CD4-positive, alpha-beta T cell (primary cell): ENCODE measurements at places on chromosomes 2 and 18.

GRCh38 chr2:43111788-43112554, 114.4 kb downstream of the ZFP36L2 start:
- DNase-seq = no peak

GRCh38 chr2:24576617-24577016, 85.6 kb downstream of the NCOA1 start:
- DNase-seq = no peak

DNA sequence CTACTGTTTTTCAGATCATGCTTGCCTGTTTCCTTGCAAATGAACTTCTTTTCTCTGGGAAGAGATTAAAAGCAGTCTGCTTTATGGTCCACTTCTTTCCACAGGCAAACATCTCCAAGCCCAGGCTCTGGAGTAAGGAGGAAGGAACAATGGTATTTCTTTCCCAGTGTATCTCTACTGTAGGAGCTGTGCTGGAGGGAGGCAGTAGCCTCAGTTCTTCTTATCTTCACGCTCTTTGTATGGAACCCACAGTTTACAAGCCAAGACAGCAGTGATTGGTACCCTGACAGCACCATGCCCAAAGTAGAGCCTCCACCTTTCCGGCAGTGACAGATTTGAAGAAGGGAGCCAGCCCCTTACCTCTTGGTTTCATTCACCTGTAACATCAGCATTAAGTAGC, 35.2 kb downstream of the SPOPL start:
- DNase-seq = no peak

DNA sequence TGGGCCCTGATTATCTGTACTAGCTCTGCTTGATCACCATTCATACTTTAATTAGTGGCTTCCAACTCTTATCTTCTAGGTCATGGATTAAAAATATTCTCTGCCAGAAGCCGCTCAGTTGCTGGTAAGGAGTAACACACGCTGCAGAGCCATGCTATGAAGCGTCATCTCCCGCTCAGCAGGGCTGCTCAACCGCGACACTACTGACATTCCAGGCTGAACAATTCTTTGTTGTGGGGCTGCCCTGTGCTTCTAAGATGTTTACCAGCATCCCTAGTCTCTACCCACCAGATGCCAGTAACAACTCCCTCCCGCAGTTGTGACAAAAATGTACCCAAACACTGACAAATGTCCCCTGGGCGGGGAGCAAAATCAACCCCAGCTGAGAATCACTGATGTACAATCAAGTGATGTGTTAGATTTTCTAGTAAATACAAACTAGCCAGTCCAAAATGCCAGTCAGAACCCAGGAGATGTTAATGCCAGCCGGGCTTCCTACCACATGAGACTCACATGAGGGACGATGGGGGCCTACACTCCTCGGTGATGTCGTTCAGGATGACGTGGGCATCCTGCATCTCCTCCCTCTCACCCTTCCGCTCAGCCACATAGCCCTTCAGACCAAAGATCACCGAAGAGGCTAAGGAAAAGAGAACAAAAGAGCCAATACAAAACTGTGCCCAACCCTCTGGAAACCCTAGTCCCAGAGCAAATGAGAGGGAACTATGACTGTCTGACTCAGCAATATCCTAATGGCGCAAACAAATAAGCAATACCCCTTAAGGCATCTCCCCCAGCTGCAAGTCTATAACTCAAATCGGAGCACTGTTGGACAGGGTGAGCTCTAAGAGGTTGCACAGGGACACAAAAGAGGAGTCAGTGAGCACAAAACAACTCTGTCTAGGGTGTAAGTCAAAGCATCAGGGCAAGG, 15.6 kb downstream of the ILKAP start:
- no peak for DNase-seq

- DNase-seq = no peak
Measured at GRCh38 chr18:3345452-3345851, 83.5 kb downstream of the MYL12B start.

DNA sequence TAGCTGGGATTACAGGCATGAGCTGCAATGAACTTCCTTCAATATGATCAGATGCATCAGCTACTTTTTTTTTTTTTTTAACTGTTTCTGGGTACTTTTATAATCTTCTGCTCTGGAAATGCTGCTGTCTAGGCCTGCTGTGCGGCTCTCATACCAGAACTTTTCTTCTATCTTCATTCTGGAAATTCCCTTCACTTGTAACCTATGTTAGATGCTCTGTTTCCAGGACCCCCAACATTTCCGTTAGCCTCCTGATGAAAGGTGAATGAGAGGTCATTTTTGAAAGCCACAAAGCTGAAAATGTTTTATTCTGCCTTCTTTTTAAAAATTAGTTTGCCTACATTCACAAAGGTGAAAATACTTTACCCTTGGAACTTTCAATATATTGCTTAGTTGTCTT, 8.6 kb downstream of the AGFG1 start:
- no peak for DNase-seq

GRCh38 chr2:106191511-106192016, 2.5 kb downstream of the UXS1 start:
- no peak for DNase-seq

DNA sequence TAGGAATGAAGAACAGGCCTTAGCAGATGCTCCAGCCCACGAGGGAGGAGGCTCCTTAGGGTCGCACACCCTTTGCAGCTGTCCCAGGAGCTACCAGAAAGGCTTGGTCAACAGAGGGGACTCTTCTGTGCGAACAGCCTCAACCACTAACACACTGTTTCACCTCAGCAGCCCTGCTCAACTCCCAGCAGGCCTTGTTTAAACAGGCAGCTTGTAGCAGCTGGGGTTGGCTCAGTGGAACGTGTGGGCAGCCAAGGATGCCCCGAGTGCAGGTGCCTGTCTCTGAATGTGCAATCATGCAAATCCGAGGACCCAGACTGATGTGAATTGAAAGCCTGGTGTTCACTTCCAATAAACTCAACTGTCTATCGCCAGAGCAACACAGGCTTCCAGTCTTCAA, 88.7 kb upstream of the CXCR4 start:
- DNase-seq = no peak

- DNase-seq = no peak
Measured at GRCh38 chr2:20148426-20148922, 76.5 kb downstream of the SDC1 start.

- no peak for DNase-seq
Measured at GRCh38 chr18:75130591-75131328, 78.2 kb downstream of the PTGR3 start.

DNA sequence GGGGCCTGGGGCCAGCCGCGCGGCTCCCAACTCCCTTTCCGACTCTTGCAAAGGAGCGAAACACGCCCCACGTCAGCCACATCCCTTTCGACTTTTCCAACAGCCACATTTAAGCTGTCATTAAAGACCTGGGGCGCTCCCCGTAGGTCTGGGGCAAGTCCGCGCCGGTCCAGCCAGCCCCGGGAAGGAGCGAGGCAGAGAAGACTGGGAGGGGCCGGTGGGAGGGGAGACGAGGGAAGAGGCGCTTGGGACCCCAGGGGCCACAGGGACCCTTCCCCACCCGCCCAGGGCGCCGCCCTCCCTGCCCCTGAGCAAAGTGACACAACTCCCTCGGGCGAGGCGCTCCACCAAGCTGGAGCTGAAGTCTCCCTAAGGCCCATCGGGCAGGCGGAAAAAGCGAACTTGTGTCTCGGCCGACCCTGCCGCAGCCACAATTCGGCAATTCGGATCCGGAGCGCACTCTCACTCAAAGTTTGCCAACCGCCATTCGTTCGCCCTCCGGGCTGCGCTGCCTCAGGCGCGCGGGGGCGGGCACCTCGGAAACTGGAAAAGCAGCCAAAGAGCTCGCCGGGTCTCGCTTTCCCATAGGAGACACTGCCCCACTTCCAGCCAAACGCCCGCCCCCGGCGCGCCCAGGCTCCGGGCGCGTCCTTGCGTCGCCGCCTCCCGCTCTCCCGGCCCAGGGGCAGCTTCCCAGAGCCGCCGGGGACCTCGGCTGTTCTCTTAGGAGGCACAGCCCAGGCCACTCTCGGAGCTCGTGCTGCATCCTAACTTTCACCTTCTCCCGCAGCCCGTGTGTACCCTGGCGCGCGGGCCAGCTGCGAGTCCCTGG, 1.1 kb upstream of the KCTD1 start:
- no peak for DNase-seq

GRCh38 chr2:201618744-201619662, 24.3 kb downstream of the TMEM237 start:
- DNase-seq = no peak

- no peak for DNase-seq
Measured at GRCh38 chr2:10473121-10473756, 25.1 kb upstream of the ODC1 start.

- no peak for DNase-seq
Measured at GRCh38 chr2:207704078-207704477, 7.4 kb upstream of the CCNYL1 start.
